ENCODE measurements at places on chromosomes 6 and 20. TPM values are rescaled to one million over a fixed set of nuclear protein-coding genes. Genes with fewer than 3 reads are reported as not detected.

DNA sequence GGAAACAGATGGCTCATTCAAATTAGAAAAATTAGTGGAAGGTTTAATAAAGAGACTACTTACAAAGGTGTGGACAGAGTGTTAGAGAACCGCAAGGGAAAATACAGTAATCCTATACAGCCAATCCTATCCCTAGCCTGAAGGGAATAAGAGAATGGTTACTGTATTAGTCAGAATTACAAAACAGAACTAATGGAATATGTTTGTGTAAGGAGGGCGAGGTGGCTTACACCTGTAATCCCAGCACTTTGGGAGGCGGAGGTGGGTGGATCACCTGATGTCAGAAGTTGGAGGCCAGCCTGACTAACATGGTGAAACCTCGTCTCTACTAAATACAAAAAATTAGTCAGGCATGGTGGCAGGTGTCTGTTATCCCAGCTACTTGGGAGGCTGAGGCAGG is 16.3 kb upstream of the TRPC4AP start:
- no peak for DNase-seq

- DNase-seq = no peak
Observed at GRCh38 chr6:15284743-15285142, 38.9 kb downstream of the JARID2 start.

Gene PRDM13
- total RNA-seq = 0.09 TPM

DNA sequence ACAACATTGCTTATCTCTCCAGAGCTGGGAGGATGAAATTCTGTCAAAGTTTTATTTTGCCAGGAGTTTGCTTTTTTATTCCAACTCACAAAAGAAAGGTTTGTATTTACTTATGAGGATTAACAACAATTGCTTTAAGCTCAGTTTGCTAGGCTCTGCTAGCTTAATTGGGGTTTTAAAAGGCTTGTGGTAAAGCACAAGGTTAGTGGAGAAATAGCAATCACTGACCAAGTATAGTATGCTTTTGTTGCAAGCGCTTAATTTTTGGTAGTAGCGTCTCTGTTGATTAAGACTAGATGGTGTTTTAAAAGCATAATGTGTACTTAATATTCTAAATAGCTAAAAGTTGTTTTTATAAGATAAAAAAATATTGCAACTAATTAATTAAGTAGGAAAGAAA is 45.7 kb downstream of the TINAG start:
- no peak for DNase-seq

DNA sequence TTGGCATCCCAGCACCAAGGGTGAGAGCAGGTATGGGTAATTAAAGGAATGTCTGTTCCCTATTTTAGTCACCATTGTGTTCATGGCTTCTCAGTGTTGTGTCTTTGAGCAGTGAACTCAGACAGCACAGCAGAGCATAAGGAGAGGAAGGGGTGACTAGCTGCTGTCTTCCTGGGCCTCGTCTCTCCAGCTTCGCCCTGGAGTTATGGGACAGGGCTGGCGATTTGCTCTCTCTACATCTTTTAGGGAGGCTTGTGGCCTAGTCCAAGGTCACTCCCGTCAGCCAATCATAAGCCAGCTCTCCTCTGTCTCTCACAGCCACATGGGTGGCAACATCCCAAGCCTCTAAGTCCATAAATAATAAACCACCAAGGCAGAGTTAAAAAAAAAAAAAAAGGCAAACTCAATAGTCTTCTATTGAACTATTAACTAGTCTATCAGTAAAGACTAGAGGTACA is 7.3 kb downstream of the CST3 start:
- no peak for DNase-seq

- DNase-seq = no peak
Observed at GRCh38 chr6:18412644-18413043, 25.5 kb downstream of the RNF144B start.

Gene PSORS1C2
- total RNA-seq = not detected

Gene DLK2
- total RNA-seq = 0.37 TPM

DNA sequence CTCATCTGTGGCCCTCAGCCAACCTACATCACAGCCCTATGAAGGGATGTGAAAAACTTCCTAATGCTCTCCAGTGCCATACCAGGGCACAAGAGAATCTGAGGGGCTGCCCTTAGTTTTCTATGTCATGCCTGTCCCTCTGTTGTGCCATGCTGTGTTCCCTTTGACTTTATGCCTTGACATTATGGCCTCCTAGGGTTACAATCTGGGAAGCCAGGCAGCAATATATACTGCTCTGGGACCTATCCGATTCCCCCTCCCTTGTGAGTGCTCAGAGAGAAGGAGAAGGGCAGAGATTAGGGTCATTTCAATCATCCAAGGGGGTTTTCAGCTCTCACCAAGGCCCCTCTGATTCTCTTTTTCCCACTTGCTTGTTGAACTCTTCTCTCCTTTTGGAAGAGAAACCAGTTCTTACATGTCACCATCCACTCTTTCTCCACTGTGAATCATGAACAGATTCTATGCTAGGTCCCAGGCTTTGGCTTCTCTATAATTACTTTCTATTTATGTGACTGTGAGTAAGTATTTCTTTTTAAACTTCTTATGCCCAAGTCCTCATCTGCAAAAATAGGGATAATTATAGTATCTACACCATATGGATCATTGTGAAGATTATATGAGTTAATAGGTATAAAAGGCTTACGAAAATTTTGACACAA is 14.2 kb upstream of the FRK start:
- DNase-seq = no peak

DNA sequence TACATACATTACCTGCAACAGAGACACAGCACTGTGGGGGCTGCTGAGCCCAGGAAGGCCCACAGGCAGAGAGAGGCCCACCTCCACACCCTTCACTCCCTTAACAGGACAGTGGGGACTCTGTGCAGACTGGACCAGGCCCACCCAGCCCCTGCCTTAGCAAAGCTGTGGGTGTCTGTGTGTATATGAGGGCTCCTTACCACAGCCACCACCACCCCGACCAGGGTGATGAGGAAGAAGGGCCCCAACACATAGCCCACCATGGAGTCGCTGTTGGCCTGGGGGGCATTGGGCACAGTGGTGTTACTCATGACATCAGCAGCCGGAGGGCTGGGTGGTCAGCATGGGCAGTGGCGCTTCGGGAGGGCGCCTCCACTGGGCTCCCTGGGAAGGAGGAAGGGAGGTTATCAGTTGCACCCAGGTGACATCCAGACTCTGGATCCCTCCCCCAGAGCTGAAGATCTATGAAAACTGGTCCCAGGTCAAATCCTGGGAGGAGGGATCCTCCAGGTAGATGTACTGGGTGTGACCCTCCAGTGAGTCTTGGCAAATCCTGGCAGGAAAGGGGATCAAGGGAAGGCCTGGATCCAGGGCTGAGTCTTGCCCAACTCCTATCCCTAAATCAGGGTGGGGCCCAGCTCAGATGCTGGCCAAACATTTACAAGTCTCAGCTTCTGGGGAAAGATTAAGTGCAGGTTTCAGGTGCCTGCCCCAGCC is 1.2 kb downstream of the SMIM29 start:
- DNase-seq = peak; percentile 68

DNA sequence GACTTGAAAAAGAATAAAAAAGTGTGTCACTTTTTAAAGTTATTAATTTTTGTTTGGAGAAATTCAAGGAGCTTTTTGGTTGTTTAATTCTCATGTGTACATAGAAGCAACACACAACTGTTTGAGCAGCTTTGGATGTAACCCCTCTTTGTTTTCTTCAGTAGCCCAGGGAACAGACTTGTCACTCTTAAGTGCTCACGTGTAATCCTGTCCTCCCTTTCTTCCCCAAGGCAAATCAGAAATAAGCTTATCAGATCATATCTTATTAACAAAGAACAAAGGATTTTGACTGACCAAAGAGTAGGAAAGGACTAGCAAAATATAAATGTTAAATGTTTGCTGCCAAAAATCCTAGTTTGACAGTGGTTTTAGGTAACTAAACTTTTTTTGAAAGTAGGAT is 7.3 kb upstream of the FLRT3 start:
- no peak for DNase-seq

Gene CASP8AP2
- total RNA-seq = 32.1 TPM

Gene IL17A
- total RNA-seq = not detected

- no peak for DNase-seq
Observed at GRCh38 chr6:109381061-109381746, 1.1 kb downstream of the CD164 start.

- no peak for DNase-seq
Observed at GRCh38 chr6:41028561-41029412, 10.2 kb downstream of the UNC5CL start.

GRCh38 chr20:3042625-3043024 is 797 bp upstream of the GNRH2 start:
- no peak for DNase-seq

GRCh38 chr6:51934098-51934497 is 153.3 kb downstream of the PKHD1 start:
- peak; percentile 41 for DNase-seq

DNA sequence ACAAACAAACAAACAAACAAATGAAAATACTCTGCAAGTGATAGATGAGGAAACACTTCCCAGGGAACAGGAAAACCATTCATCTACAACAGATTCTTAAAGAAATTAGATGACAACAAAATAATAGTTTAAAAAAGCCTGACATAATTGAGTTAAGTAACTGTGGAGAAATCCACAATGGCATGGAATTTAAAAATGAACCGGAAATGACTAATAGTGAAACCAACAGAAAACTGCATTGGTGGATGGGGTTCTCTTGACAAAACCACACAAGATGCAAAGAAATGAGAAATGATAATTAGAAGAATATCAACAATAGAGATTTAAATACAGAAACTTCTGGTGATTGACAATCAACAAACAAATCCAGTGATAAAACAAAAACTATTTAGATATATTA is 785.6 kb downstream of the QKI start:
- DNase-seq = no peak

DNA sequence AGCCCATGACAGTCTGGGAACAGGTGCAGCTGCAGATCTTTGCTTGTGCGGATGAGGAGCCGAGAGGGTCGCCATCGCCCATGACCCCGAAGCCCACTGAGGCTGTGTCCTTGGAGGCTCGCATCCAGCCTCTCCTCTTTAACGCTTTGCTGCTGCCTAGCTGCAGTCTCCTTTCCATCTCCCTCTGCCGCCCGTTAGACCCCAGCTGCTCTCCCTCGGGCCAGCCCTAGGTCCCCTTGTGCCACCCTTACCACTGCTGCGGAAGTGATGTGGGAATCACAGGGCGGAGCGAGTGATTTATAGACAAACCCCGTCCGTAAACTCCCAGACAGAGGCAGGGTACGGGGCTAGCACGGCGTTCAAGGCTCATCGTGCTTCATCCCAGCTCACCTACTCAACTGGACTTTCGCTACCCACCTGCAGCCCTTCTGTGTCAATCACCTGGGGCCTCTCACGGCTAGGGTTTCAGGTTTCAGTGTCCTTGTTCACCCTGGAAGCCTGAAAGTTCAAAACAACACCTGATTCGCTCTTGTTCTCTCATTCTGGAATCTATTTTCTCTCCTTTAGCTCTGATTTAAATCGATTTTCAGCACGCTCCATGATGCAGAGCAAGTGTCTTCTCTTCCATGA is 76.1 kb downstream of the PAX1 start:
- DNase-seq = no peak

Gene OR2B6
- not detected for total RNA-seq

DNA sequence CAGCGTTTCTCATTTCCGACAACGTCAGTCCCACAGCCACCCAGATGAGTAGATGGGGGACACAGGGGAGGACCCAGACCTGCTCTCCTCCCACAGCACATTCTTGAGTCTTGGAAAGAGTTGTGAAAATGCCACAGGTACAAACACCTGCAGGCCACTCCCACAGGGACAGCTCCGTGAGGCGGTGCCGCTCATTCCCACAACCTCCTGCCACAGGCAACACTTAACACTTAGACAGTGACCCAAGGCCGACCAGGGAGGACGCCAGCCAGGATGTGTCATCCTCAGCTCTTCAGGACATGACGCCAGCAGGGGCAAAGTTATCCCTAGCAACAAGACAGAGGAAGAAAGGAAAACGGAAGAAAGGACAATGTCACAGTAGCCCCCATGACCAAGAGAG is 22.9 kb upstream of the HLA-B start:
- DNase-seq = no peak

Gene KCNS1
- 1.9 TPM for total RNA-seq

- DNase-seq = no peak
Observed at GRCh38 chr6:75926293-75927168, 145.9 kb downstream of the IMPG1 start.

GRCh38 chr6:164104432-164104831 is 689.9 kb downstream of the QKI start:
- DNase-seq = no peak

DNA sequence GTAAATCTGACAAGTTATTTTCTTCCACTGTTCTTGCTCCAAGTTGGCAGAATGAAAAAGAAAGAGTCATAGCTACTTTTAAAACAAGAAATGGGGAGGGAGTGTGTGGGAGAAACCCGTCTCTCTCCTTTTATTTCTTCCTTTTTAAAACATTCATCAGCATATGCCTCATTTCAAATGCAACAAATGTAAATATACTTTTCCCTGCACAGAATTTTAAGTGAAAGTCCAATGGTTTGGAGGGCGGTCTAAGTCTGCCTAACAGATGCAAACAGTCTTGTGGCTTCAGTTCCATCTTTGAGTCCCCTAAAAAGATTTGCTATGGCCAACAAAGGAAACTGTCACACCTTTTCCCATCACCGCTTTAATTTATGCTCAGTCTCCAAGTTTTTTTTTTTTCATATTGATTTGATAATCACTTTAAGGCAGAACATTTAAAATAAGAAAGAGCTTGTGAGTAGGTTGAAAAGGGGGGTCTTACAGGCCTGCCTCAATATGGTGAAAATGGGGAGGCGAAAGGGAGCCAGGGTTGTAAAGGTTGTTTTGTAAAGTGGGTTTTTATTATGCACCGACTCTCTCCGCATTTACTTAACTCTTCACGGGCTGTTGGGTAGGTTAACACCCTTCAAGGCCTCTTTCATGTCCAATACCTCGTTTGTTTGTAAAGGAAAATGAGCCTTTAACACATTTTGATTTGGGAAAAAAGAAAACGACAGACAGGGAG is 4.6 kb downstream of the TFAP2D start:
- DNase-seq = no peak

GRCh38 chr20:25032478-25033264 is 25.3 kb downstream of the ACSS1 start:
- DNase-seq = no peak

Gene ZKSCAN8
- total RNA-seq = 24.1 TPM

GRCh38 chr6:125784365-125784764 is 6.4 kb upstream of the NCOA7 start:
- no peak for DNase-seq

DNA sequence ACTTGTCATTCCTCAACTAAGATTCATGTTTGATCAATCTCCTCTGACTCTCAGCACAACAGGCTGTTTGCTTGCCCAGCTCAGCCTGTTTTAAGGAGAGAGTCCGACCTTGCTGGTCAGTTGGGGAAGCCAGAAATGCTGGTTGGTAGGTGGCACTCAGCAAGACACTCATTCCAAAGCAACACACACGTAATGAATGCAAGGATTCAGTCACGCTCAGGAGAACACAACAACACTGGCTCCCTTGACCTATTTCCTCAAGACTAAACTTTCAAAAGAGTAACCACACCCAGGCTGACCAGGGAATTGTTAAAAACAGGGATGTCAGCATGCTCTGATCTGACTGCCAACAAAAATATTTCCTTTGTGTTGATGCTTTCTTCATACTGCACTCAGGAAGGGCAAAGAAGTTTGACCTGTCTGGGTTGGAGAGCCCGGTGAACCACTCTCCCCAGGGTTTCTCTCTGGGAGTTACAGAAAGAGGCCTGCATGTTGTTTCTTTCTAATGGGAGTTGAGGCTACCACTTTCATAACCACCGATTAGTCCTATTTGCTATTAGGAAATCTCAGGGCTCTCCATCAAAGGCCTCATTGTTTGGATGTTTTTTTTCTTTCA is 25.6 kb upstream of the PREP start:
- no peak for DNase-seq

Gene GABRR1
- total RNA-seq = 0.17 TPM

GRCh38 chr20:59645271-59645670 is 40.9 kb downstream of the PHACTR3 start:
- DNase-seq = no peak

GRCh38 chr6:27263886-27264285 is 16.4 kb downstream of the PRSS16 start:
- DNase-seq = no peak

Data from H1 (cell line).